Ovary (tissue), 10 donors: ENCODE measurements at places on chromosomes 1 and 21.

- no peaks in the 10 kb centered on the region for H3K36me3 ChIP-seq
- no peaks in the 10 kb centered on the region for H3K27me3 ChIP-seq
- H3K4me1 ChIP-seq: peaks cover 4% of the 10 kb centered on the region
- H3K4me3 ChIP-seq: peak overlapping the region; percentile 70
- DNase-seq: no peak
- peak overlapping the region; percentile 95 for H3K27ac ChIP-seq
Observed at GRCh38 chr1:224182057-224182865, 779 bp upstream of the DEGS1 start.

DNA sequence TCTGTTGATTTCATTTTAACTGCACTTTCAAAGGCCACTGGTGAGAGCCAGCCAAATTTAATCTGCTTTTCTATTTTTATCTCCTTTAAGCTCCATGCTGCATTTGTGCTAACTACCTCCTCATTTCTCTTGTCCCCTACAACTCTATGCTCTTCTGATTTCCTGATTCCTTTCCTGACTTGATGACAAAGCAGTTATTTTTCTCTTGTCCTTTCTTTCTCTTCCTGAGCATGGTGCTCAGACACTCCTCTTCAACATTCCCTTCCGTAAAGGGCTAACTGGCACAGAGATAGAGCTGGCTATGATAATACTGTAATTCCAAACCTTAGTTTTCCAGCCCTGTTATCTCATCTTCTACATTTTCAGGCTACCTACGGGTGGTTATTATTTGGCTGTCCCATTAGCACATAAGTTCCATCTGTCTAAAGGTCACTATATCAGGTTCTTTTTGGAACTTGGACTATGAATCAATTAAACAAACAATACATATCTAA is 6.8 kb upstream of the BCAS2 start:
- H3K36me3 ChIP-seq: no peaks in the 10 kb centered on the region
- no peak for DNase-seq
- no peak overlapping the region for H3K4me3 ChIP-seq
- no peak overlapping the region for H3K27ac ChIP-seq
- no peaks in the 10 kb centered on the region for H3K4me1 ChIP-seq

DNA sequence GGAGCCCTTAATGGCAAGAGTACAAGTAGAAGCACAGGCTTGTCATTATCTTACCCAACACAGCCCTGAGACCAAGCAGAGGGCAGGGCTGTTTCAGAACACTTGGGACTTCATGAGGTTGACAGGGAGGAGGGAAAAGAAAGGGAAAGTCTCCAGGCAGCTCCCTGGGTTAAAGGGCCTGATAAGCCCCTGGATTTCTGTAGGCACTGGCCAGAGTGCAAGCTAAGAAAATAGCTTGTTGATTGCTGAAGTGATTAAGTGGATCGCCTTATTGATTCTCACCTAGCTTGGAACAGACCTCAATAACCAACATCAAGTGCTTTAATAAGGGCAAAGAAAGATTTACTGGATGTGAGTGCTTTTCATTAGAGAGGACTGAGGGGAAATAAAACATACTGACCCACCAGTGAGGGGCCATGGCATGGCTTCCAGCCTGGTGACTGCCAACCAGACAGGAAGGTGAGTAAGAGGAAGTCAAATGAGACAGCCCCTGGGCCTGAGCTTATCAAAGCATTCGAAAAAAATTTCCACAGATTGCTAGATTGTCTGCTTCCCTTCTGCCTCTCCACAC is 121.4 kb upstream of the NFIA start:
- no peak overlapping the region for H3K27ac ChIP-seq
- H3K36me3 ChIP-seq: no peaks in the 10 kb centered on the region
- H3K4me1 ChIP-seq: no peaks in the 10 kb centered on the region
- H3K4me3 ChIP-seq: no peak overlapping the region
- no peaks in the 10 kb centered on the region for H3K27me3 ChIP-seq

GRCh38 chr1:209651138-209651587 is 1.1 kb downstream of the LAMB3 start:
- no peaks in the 10 kb centered on the region for H3K36me3 ChIP-seq
- no peaks in the 10 kb centered on the region for H3K27me3 ChIP-seq
- no peak overlapping the region for H3K4me3 ChIP-seq
